DMS53 (cell line): ENCODE measurements at places on chromosomes 16 and 17.

DNA sequence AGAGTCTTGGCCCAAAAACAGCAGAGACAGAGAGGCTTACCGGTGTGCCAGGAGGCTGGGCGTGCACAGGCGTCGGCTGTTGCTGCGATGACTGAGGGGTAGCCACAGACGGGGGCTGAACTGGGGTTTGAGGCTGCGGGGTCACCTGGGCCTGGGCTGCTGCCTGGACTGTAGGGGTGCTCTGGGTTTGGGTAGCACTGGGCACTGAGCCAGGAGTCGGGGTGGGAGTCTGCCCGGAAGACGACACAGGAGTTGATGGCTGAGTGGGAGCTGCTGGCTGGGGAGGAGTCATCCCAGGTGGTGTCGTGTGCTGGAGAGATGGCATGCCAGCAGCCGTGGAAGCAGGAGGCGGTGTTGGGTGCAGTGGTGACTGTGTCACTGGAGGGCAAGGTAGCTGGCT is 53.2 kb upstream of the TRAP1 start:
- DNase-seq: no peak

GRCh38 chr17:45269912-45270311 is 8.0 kb upstream of the SPATA32 start:
- DNase-seq: no peak

DNA sequence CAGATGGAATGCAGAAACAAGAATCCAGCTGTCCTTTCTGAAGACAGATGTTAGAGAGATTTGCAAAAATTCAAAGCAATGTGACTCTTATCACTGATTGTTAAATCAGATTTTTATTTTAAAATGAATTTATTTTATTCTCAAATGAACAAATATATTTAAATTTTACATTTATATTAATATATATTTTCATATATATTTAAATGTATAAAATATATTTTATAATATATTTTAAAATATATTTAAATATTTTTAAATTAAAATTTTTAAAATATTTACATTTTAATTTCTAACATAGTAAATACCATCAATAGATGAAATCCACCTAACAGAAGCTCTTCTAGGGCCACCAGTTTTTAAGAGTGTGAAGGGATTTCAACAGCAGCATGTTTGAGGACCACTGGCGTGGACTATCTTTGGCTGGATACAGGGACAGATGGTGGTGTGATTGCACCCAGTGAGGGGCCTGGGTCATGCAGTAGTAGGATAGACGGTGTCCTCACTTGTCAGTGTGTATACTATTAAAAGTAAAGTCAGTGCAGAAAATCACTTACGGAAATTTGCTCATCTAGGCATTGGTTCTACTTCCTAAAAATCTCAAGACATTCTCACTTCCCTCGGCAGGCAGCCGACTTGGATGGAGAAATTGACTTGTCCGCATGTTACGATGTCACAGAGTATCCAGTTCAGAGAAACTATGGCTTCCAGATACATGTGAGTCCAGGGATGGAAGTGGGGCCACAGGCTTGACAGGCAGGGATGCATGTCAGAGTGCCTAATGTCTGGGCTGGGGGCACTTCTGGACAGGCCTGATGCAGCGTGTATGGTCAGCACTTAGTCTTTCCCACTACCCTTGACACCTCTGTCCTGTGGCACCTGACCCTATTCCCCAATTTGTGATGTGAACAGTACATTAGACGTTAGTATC is 56.3 kb downstream of the PLD6 start:
- DNase-seq: no peak

DNA sequence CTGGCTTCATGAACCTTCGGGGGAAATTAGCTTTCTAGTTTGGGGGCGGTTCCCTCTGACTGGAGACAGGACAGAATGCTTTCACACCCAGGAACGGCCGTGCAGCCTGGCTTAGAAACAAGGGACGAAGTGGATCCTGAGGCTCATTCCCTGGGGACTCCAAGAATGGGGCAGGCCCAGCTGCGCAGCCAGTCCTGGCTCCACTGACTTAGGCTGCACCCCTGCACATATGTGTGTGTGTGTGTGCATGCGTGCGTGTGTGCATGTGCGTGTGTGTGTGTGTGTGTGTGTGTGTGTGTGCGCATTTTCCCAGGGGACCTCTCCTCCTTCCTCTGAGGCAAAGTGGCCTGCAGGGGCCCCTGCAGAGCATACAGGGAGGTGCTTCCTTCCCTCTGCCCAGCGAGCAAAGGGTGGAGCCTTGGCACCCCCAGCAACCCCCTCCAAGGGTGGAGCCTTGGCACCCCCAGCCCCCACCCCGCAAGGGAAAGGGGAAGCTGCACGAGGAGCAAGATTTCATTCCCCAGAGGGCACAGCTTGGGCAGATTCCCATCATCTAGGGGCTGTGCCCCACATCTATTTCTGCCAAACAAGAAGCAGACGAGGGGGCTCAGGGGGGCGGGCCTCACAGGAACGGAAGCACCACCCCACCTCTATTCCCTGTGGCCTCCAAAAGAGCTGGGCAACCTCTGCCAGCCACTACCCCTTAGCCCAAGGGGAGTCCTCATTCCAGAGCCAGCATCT is 97.6 kb upstream of the CBX4 start:
- DNase-seq: no peak

DNA sequence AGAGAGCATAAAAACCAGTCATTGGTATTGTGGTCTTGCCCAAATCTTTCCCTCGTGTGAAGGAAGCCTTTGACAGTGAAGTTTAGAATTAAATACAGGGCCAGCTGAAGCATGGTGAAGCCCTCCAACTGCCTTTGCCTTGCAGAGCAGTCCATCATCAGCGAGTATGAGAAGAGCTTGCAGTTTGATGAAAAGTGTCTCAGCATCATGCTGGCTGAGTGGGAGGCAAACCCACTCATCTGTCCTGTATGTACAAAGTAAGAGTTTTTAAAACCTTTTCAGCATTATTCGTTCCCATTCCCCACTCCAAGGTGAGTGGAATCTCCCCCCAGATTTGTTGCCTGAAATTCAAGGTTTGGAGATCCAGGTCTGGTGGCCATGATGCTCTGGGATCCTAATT is 5.8 kb downstream of the RPAIN start:
- no peak for DNase-seq

- DNase-seq: peak; percentile 9
Measured at GRCh38 chr17:17088541-17089525, 46.6 kb downstream of the MPRIP start.

DNA sequence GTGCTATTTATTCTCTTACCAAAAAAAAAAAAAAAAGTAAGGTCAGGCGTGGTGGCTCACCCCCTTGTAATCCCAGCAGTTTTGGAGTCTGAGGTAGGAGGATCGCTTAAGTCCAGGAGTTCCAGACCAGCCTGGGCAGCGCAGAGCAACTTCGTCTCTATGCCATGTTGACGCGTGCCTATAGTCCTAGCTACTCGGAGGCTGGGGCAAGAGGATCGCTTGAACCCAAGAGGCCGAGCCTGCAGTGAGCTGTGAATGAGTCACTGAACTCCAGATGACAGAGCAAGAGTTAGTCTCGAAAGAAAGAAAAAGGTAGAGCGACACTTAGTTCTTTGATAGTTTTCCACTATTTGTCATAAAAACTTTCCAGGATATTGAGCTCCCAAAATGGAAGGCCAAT is 1.4 kb upstream of the TENT4B start:
- no peak for DNase-seq

DNA sequence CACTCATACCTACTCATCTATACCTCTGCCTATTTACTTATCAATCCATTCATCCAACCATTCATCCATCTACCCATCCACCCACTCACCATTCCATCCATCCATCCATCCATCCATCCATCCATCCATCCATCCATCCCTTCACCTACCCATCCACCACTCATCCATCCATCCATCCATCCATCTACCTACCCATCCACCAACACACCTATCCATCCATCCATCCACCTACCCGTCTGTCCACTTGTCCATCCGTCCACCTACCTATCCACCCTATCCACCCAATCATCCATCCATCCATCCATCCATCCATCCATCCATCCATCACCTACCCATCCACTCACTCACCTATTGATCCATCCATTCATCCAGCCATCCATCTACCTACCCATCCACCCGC is 235.7 kb downstream of the GSG1L start:
- DNase-seq: no peak

DNA sequence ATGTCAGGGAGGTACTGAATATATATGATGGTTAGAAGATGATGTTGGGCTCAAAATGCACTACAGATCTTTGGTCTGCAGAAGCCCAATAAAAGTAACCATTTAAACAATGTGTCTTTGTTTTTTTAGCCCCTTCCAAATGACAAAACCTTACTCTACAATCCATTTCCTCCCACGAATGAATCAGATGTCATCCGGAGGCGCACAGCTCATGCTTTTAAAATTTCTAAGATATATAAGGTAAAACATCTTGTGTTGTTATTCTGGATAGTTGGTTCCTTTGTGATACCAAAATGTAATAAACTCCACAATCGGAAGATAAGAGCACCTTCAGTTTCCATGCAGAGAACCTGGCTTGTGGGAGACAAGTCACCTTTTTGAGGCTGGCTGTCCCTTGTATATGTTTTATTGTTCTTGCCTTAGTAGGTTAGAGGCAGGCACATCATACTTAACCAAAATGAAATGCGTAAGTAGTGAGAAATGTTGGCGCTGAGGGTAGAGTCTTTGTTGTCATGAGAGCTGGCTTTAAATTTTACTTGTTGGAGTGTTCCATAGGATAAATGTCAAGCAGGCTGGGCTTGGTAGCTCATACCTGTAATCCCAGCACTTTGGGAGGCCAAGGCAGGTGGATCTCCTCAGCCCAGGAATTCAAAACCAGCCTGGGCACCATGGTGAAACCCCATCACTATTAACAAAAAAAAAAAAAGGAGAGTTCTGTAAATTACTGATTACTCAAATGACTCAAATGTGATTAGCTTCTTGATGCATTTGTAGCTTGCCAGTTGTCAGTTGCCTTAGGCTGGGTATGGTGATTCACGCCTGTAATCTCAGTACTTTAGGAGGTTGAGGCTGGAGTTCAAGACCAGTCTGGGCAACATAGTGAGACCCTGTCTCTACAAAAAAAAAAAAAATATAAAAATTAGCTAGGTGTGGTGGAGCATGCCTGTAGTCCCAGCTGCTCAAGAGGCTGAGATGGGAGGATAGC is 19.7 kb upstream of the SNTB2 start:
- DNase-seq: no peak

DNA sequence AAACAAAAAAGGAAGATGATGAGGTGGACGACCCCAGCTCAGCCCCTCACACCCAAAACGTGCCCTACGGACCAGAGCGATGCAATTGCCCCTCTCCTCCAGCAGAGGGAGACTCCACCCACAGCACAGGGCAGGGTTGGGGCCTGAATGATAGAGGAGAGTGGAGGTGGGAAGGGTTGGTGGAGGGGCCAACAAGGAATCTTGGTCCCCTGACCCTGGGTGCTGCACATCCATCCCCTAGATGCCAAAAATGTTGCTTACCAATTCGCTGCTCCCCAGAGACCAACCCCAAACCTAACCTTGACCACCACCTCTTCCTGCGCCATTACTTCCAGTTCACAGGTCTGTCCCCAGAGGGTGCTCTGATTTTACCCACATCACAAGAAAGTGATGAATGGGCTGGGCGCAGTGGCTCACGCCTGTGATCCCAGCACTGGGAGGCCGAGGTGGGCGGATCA is 12.9 kb downstream of the P2RX5 start:
- peak; percentile 54 for DNase-seq

DNA sequence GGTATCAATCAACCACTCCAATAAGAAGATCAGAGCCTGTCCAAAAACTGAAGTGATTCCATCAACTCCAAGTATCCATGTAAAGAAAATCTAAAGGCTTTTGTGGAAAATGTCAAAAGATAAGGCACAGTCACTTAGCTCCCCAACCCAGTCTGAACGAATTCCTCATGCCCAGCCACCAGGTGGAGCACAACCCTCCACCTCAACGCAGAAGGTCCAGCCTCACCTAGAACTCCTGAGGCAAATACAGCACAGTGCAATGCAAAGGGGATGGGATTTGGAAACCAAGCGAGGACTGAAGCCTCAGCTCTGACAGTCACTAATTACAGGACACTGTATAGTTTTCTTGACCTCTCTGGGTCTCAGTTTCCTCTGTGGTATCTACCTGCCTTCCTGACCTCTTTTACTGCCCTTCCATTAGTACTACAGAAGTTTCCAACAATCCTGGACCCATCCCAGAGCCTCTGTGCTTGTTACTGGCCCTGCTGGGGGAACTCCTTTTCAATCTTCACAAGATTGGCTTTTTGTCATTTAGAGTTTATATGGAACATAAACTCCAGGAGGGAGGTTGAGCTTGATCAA is 2.0 kb downstream of the NCBP3 start:
- DNase-seq: peak; percentile 72

DNA sequence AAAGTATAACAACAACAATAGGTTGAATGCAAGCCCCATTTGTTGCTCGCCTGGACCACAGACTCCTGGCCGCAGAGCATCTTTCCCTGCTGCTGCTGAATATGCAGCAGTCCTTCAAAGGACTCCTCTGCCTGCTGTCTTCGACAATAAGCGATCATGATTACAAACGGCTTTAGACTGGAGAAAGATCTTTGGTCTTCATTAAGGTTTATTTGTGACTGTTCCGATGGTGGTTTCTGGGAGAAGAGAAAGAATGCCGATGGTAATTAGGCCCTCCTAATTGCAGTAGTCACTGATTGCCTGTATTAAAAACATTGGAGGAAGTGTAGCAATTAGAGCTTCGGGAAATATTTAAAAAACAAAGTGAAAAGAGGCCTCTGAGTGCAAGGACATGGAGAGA is 138.2 kb downstream of the CACNG3 start:
- no peak for DNase-seq

- no peak for DNase-seq
Measured at GRCh38 chr17:29613352-29613837, 9.3 kb downstream of the CORO6 start.

DNA sequence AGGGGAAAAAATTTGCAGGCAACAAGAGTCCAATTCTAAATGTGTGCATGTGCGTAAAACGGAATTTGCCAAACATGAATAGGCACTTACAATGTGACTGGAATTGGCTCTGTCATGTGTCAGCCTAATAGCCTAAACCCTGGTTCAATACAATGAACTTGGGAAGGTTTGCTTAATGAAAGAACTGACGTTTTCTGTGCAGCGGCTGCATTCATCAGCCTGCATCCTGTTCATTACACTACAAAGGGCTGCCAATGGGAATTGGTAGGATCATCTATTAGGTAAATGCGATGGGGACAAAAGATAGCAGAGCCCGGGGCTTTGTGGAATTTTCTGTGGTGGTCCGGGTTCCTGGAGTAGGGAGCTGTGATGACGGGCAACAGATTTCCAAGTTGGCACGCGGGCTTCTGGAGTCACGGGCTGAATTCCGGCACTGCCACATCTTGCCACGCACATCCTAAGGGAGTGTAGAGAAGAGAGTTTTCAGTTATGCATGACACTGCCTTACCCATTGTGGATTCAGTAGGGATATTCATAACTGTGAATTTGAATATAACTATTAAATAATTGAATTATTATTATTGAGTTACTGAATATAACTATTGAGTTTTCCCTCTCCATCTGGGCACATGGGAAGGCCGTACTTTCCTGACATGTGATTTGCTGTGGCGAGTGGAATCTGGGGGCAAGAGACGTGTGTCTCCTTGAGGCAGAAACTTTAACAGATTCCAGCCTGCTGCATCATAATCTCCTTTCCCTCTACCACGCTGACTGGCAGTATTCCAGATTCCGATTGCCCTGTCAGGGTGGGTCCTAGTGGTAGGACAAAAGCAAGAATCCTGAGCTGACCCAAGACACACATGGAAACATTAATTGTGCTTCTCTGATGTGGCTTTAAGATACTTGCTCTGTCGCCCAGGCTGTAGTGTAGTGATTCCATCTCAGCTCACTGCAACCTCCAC is 565.6 kb downstream of the WWOX start:
- no peak for DNase-seq
